ENCODE measurements at places on chromosomes 4 and X.

- peak; percentile 70 for DNase-seq
Measured at GRCh38 chr4:109998867-109999584, 86.3 kb downstream of the EGF start.

DNA sequence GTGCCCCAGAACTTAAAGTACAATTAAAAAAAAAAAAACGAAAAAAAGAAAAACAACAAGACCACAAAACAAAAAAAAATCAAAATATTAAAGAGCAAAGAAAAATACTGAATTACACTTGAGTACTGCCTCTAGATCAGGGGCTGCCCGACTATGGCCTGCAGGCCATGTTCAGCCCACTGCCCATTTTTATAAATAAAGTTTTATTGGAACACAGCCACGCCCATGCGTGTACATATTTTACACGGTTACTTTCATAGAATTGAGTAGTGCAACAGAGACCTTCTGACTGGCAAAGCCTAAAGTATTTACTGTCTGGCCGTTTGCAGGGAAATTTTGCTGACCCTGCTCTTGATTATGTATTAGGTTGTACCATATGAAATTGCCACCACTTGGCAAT lies 130.5 kb downstream of the ATXN3L start:
- DNase-seq: no peak

GRCh38 chr4:39324446-39324845 lies 41.7 kb downstream of the RFC1 start:
- DNase-seq: no peak

DNA sequence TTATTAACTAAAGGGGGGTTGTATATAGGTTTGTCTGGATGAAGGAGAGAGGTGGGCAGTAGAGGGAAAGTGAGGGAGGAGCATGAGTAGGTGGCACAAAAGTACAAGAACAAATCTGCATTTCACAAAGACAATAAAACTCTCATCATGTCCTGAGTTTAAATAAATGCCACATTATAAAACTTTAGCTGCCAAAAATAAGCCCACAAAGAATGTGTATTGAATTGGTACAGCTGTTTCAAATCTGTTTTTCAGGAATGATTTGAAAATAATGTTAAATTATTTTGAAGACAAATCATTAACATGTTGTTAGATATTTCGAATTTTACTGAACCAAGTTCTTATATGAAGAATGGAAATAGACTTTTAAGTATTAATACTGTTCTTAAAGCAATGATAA lies 5.8 kb downstream of the CNKSR2 start:
- no peak for DNase-seq

- DNase-seq: no peak
Measured at GRCh38 chrX:150226223-150226965, 136.7 kb upstream of the MAMLD1 start.

DNA sequence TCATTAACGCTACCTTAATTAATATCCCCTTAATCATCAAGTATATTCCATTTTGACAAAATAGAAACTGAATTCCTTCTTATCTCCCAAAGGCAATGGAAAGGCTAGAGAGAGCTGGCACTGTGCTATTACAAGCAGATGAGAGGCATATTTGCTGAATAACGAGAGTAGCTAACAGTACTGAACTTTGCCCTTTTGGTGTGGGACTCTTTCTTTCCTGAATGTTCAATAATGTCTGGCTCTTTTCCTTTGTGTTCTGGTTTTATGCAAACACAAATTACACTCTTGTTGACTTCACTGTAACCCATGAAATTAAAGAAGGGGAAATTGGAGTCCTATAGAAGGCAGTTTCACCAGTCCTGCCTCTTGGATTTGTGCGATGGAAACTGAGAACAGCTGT lies 63.5 kb downstream of the SHROOM3 start:
- DNase-seq: no peak

- DNase-seq: peak; percentile 74
Measured at GRCh38 chr4:87007528-87008446, 73.0 kb downstream of the AFF1 start.

GRCh38 chr4:23773884-23774636 lies 115.8 kb downstream of the PPARGC1A start:
- DNase-seq: no peak

DNA sequence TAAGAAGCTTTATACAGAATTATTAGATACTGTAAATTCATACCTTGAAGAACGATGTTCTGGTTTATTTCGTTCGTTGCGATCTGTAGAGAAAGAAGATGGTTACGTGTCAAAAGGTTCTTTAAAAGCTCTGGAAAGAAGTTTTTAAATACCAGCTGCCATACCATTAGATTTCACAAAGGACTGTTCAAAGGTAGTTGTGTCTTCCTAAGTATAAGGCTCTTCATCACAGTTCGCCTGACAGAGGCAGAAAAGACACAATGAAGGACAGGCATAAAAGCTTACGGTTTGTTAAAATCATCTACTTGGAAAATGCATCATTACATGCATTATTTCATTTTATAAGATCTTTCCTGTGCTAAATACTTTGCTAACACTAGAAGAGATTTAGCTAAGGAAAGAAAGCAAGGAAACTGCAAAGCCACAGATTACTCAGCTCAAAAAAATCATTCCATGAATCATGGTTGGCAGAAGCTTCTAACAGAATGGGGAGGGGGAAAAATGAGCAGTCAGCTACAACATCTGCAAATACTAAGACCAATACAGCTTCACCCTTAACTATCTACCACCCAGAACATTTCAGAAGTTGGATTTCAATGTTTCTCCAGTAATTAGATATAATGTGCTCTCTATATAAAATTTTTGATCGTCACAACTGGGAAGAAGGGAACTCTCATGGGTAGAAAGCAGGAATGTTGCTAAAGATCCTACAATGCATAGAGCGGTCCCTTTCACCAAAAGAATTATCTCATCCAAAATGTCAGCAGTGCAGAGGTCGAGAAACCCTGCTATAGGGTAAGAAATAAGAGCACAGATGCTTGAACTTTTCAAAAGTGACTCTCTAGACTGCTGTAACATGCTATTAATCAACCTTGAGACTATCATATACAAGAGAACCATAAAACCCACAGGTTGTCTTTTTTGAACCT lies 50.7 kb upstream of the PRSS48 start:
- peak; percentile 69 for DNase-seq

DNA sequence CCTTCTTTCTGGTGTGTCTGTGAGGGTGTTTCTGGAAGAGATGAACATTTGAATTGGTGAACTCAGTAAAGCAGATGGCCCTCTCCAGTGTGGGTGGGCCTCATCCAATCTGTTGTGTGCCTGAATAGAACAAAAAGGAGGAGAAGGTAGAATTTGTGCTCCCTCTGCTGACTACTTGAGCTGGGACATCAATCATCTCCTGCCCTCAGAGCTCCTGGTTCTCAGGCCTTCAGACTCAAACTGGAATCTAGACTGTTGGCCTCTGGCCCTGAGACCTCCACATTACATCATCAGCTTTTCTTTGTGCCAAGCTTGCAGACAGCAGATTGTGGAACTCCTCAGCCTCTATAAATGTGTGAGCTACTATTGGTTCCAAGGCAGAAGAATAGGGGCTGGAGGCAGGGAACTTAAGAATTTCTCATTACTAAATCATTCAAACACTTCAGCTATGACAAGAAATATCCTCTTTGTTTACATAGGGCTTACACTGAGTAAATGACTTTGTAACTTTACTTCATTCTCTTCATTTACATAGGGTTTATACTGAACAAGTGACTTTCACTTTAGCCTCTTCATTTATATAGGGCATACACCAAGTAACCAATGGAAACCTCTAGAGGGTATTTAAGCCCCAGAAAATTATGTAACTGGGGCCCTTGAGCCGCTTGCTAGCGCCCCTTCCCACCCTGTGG lies 86.9 kb upstream of the NWD2 start:
- DNase-seq: no peak

DNA sequence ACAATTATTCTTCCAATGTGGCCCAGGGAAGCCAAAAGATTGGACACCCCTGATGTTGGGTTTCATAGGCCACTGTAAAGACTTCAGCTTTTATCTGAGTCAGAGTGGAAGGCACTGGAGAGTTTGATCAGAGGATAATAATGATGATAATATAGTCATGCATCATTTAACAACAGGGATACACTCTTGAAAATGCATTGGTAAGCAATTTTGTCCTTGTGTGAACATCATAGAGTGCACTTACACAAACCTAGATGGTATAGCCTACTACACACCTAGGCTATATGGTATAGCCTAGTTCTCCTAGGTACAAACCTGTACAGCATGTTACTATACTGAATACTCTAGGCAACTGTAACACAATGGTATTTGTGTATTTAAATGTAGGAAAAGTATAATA lies 70.5 kb downstream of the COQ2 start:
- DNase-seq: no peak

- DNase-seq: no peak
Measured at GRCh38 chr4:111650146-111650545, 495.1 kb upstream of the FAM241A start.

GRCh38 chr4:123256901-123257300 lies 139.7 kb upstream of the SPRY1 start:
- DNase-seq: no peak

DNA sequence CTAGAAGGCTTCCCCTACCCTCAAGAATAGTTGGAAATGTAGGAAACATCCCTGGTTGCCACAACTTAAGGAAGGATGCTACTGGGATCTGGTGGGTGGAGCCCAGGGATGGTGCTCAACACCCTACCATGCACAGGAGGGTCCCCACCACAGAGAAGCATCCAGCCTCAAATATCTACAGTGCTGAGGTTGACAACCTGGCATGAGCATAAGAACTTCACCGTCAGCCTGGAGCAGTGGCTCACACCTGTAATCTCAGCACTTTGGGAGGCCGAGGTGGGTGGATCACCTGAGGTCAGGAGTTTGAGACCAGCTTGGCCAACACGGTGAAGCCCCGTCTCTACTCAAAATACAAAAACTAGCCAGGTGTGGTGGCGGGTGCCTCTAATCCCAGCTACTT lies 24.0 kb upstream of the ASMTL start:
- DNase-seq: no peak

GRCh38 chrX:96971812-96972211 lies 88.1 kb downstream of the RPA4 start:
- DNase-seq: no peak

DNA sequence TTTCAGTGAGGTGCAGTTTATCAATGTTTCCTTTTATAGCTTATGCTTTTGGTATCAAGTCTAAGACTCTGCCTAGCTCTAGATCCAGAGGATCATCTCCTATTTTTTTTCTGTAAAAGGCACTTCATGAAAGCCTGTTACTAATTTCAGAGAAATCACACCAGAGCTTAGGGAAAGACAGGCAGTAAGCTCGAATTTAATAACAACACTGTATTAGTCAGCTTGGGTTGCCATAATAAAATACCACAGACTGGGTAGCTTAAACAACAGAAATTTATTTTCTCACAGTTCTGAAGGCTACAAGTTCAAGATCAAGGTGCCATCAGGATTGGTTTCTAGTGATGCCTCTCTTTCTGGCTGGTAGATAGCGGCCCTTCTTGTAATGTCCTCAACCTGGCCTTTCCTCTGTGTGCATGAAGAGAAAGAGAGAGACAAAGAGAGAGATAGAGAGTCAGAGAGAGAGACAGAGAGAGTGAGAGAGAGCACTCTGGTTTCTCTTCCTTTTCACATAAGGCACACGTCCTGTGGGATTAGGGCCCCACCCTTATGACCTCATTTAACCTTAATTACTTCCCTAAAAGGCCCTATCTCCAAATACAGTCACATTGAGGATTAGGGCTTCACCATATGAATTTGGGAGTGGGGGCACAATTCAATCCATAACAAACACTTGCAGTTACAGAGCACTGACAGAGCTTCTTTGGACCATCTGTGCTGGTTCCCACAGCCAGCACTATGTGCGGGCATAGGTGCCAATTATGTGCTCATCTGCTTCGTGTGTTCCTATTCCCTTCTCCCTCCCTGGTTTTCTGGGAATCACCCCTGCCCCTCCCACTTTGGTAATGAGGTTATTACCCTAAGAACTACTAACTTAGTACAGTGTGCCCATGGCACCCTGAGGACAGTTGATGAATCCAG lies 114.8 kb upstream of the MED14 start:
- peak; percentile 34 for DNase-seq

DNA sequence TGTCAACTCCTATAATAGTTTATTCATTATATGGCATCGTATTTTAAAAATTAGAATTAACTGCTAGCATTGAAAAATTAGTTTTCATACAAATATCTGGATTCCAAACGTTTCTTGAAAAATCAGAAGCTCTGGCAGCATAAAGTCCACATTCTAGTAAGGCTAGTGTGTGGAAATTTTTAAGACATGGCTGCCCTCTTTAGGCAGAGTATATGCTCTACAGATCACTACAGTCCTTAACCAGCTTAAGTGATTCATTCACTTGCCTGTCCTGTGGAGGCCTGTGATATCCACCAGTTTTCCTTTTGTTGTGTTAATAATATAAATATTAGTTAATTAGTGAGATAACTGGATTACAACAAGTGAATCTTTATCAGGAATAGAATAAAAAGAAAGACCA lies 287.2 kb downstream of the OPHN1 start:
- peak; percentile 32 for DNase-seq

- peak; percentile 80 for DNase-seq
Measured at GRCh38 chrX:97563531-97564133, 679.9 kb downstream of the RPA4 start.

DNA sequence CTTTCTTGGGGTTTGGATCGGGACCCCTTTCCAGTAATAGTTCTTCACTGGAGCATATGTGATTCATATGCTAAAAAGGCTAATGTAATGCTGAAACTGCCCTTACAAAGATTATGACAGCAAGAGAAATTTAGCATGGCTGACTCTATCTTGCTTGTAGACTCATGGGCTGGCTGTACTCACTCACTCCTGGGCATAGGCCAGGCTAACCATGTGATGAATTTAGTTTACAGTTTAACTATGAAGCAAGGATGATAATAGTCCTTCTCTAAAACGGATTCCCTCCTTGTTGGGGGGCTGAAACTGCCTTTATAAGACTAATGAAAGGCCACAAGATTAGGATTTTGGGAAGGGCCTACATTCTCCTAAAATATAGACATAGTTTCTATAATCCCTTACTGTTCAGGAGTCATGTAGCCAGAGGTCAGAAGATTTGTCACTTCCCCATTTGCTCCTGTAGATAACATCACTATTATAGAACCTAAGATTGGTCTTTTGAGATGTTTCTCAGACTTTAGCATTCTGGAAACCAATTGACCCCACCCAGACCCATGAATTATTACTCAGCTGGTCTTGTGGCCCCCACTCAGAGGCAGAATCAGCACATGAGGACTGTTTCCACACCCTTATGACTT lies 20.8 kb upstream of the CEP135 start:
- DNase-seq: no peak

- DNase-seq: no peak
Measured at GRCh38 chrX:10603612-10604011, 16.8 kb downstream of the MID1 start.

GRCh38 chr4:91961504-91961903 lies 342.3 kb upstream of the GRID2 start:
- peak; percentile 10 for DNase-seq

DNA sequence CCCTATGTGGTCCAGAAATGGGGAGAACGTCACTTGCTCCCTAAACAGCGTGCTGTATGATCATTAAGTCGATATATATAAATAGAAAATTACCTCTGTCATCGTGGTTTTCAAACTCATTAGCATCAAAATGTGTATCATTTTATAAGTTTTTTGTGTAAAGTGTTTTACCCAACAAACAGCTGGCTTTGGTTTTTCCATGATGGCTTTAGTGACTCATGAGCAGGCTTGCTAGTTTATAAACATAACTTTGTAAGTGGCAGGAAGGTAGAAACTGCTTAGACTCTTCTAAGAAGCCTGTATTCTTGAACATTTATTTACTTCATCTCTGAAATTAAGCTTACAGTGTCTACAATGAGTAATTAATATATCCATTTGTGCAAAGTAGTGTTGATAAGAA lies 108.4 kb upstream of the DIPK2B start:
- peak; percentile 41 for DNase-seq

- peak; percentile 12 for DNase-seq
Measured at GRCh38 chr4:69881173-69881773, 21.3 kb upstream of the SULT1E1 start.
